ENCODE measurements at places on chromosomes 11 and 22.

DNA sequence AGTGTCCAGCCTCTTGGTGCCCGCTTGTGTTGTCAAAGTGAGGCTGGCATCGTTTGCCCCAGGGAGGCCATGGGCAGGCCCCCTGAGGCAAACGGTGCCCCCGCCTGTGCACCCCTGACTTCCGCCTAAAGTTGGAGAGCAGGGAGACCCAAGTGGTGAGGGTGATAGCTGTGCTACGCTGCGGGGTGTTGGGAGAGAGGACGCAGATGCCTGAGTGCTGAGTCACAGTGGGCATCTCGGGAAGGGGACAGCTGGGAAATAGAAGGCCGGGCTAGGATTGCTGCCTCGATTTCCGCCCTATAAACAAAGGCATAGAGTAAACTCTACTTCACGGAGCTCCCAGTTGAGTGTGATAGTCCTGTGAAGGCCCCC is 5.8 kb downstream of the GRIK4 start:
- no peak for DNase-seq

DNA sequence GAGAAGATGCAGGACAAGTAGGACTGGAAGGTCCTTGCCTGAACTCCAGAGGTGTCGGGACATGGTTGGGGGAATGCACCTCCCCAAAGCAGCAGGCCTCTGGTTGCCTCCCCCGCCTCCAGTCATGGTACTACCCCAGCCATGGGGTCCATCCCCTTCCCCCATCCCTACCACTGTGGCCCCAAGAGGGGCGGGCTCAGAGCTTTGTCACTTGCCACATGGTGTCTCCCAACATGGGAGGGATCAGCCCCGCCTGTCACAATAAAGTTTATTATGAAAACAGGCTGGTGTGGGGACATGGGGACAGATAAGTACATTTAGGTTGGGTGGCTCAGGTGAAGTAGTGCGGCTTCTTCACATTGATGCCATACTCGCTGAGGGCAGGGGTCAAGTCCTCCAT is 1.4 kb downstream of the TAF10 start:
- DNase-seq = no peak

DNA sequence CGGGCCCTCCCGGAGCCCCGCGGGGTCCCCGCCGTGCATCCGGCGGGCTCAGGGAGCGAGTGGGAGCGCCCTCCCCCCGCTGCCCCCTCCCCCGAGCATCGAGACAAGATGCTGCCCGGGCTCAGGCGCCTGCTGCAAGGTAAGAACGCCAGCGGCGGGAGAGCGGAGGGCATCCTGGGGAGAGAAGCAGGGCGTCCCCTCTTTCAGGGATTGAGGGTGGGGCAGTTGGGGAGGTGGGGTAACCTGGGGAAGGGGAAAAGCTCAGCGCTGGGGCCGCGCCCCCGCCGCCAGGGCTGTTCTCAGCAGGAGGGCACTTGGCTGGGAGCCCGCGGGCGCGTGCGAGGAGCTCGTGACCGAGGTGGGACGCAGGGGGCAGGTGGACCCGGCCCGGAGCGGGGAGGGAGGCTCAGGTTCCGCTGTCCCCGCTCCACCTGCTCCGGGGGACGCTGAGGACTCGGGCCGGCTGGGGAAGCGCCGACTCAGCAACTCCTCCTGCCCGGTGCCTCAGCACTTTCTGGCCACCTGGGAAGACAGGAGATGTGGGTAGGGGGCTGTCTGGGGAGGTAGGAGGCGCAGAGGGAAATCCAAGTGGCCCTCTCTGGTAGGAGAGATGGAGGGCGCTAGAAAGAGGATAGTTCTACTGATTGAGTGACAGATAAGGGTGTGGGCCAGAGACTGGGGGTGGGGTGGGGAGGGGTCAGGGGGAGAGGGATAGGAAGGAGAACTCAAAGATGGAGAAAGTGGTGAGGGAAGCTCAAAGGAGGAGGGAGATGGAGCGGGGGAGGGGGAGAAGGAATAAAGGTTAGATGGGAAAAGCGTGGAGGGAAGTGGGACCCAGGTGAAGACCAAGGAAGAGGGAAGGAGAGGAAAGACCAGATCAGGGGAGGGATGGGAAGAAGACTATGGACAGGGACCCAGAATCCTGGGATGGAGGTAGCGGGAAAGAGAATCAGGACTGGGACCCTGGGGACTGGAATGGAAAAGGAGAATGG is 726 bp downstream of the RTN4RL2 start:
- no peak for DNase-seq

DNA sequence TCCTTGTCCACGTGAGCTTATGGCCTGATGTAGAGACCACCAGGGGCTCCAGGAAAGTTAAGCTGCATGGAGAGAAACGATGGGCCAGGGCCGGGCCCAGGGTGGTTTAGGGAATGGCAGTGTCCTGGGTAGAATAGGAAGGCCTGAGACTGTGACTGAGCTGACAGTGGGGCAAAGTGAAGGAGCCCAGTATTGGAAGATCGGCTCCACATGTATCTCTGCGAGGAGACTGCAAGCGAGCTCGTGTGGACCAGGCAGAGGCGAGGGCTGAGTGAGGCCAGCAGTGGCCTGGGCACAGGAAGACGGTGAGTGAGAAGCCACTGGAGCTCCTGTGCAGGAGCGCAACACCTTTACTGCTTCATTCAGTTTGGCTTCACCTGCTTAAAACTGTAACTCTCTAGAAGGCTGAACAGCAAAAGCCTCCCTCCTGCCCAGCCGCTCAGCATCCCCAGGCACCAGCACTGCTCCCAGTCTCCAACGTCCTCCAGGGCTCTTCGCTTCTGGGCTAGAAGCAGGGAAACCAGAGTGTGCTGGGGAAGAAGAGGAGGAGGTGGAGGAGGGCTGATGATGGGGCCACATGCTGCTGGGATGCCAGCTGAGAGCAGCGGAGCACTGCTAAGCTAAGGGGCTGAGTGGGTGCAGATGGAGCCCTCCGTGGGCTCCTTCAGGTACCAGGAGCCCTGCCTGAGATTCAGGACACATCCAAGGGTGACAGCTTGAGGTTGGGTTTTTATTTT is 13.5 kb downstream of the TCIRG1 start:
- DNase-seq = no peak

DNA sequence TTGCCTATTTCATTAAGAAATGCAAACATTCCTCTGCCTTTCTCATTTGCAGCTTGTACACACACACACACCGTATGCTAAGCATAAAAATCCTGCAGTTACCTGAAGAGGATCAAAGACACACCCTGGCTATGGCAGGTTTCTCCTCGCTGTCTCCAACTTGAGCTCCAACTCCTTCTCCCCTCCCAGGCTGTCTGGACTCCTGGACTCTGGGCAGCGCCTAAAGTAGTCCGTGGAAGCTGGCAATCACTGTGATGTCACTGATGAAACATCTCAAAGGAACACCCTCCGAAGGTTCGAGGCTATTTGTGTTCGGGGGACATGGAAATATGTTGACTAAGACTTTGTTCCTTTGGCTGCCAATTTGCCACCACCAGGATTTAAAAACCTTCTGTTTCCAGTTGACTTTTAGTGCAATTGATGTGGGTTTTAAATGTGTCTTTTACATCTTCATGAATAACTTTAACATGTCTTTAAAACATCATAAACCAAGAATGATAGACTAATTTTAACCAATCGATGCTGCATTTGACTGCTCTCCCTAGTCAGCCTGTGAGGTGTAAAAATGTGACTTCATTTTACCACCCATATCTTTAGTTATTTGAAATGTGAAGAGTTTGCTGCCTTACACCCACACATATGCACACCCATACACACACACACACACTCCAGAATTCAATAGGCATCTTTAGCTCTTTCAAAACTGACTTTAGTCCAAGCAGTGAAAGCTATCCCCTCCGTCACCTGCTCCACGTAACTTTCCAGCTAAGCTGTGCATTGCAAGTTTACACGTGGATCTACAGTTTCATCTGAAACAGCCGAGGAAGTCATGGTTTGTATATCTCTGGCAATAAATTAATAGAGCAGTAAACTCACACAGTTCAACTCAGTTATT is at the start of gene SLN:
TSS of gene SLN (minus strand) at position 196 of the 895 bp plus-strand sequence.
- no peak for DNase-seq

GRCh38 chr11:73234471-73235181 is 16.5 kb downstream of the P2RY2 start:
- no peak for DNase-seq

DNA sequence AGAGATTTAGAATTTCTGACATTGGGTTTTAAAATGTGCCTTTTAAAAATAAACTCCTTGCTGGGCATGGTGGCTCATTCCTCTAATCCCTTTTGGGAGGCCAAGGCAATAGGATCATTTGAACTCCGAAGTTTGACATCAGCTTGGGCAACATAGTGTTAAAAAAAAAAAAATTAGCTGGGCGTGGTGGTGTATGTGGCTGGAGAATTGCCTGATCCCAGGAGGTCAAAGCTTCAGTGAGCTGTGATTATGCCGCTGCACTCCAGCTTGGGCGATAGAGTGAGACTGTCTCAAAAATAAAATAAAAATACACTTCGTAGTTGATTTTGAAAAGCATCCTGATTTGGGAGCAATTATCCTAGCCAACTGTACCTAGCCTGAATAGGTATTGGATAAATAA is 3.4 kb upstream of the APLP2 start:
- DNase-seq = no peak

DNA sequence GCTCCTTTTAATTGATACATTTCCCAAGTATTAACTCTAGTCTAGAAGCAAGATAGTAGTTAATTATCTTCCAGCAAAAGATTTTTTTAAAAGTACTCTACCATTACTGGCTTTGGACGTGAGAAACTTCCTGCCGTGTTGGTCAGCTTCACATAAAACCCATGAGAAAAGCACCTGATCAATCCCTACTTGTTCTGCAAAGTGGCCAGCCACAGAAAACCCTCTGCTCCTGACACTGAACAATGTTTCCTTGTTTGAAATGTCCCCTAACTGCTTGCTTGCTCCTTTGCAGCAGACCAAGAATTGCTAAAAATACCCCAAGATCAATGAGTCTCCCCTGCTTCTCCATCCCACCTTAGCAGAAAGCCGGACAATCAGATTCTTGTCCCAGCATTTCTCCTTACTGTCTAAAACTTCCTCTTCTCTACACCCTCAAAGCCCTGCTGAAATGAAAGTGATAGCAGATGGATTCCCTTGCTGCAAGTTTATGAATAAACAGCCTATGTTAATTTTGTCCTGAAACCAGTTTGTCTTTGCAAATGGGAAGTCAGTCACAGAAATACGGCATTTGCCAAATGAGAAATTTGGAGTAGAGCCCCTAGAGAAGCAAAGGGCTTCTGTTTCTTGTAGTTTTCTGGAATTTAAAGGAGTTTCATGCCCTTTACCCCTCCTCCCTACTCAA is 207.1 kb upstream of the ARHGAP20 start:
- no peak for DNase-seq

DNA sequence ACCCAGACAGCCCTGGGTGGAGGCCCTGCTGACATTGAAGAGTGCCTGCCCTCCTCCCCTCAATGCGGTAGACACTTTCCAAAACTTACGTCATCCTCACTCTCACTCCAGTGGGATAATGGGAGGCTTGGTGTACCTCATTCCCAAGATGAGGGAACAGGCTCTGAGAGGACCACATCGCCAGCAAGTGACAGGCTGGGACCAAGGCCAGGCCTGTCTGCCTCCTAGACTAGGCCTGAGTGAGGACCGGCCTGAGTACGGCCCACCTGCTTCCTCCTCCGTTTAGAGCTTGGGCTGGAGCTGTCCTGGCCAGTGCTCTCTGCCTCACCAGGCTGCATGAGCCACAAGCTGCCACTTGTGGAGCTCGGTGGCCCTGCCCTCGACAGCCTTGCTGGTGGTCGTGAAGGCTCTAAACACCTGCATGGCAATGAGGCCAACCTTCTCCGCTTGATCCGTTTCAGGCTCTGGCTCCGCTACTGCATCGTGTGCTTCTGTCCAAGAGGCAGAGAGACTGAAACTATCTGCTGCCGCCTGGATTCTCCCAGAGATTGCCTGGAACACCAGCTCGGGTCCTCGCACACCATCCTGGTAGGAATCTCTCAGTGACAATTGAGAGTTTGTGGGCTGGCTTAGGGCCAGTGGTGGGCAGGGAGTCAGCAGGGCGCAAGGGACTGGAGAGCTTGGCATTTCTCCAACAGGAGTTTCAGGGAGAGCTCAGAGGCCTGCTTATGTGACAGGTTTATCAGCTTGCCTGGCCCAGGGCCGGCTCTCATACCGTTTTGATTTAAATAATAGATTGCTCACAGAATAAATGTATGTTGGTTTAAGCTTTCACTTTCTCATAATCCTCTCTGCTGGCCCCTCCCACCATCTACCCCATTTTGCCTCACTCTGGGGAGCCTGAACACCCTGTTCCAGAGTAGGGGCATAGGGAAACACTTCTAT is 9.4 kb downstream of the LRRC75B start:
- no peak for DNase-seq

DNA sequence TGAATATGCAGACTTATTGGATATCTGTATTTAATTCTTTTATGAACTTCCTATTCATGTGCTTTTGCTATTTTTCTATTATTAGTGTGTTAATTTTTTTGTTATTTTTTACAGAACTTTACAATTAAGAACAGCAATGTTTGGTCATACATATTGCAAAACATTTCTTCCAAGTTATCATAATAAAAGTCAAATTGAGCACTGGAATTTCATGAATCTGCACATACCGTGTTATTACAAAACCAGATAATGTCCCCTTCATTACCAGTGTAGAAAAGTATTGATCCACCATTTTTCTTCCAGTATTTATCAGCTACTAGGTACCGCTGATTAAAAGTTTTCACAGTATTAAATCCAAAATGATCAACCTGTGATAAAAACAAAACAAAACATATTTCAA is 40.5 kb downstream of the PRCP start:
- DNase-seq = no peak

GRCh38 chr11:18836417-18836816 is 44.8 kb upstream of the PTPN5 start:
- DNase-seq = no peak

DNA sequence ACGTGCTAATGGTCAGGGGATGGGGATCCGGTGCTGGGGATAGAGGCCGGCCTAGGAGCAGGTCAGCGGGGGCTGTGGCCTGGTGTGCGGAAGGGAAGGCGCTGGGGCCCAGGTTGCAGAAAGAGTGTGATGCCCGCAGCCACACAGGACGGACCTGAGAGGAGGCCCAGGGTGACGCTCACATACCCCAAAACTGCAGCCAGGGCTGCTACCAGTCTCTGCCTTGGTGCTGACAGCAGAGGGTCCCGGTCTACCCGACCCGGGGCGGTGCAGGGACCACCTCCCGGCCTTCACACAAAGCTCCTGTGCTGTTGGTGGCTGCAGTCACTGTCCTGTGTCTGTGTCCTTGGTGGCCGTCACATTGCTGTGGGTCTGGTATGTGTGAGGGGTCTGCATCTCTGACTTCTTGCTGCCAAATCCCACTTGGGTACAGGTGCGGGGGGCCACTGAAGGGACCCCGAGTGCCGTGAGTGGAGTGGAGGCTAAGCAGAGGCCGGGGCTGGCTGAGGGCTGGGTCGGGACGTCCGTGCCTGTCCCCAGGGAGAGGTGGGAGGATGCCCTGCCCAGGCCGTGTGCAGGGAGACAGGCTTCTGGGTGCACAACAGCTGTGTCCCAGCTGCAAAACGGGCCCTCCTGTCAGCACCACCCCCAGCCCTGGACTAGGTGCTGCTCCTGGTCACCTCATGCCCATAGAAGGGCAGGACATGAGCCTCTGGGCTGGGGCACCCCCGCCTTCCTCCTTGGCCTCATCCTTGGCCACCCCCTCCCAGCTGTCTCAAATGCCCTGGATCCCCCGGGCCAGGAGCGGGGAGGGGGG is 1.5 kb downstream of the LSP1 start:
- DNase-seq = no peak

GRCh38 chr11:34214961-34215805 is 109.8 kb downstream of the NAT10 start:
- DNase-seq = no peak

Measured in cortex of kidney (tissue), 1 donor.